Activated T-helper 17 cell treated with anti-CD3 and anti-CD28 coated beads, Interleukin-2, amount 50 U/mL, for 72 hours (primary cell): ENCODE measurements at places on chromosomes 3 and 15. TPM values are rescaled to one million over a fixed set of nuclear protein-coding genes. Genes with fewer than 3 reads are reported as not detected.

DNA sequence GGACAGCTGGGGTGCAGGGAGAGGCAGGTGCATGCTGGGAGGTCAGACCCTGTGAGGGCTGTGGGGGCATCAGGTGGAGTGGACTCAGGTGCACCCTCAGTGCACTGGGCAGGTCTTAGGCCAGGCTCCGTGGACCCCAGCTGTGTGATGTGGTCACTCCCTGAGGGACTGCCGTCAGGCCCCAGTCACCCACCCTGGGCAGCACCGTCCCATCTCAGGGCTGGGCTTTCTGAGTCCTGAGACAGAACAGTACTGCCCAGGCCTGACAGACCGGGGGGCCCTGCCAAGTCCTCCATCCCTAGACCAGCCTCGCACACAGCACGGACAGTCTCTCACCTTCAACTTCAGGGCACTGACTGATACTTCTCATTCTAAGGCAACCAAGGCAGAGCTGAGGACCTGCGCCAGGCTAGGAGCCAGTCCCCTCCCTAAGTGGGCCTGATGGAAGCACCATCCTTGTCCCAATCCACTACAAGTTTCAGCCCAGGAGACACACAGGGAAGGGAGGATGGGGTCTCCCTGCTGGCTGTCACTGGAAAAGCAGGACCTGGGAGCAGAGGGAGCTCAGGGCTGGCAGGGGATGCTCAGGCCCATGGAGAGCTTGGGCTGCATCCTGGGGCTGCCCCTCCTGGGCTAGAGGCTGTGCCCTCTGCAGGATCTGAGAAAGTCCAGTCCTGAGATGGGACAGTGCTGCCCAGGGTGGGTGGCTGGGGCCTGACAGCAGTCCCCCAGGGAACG is 86.3 kb downstream of the LMLN start:
- no peak for ATAC-seq

RHCG gene
- not detected for total RNA-seq

DNA sequence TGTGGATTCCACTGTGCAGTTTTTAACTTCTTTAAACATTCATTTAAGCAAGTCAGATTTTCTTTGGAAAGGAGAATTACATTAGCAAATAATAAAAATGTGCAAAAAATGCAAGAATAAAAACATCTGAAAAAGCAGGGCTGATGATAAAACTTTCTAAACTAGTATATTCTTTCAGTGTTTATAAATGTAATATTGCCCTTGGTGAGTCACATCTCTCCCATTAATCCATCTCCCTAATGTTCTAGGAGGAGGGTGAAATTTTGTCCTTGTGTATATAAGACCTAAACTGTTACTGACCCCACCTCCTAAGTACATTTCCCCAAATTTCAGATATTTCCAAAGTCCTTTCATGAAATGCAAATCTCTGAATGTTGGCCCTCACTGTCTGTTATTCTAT is 28.5 kb upstream of the DCUN1D1 start:
- no peak for ATAC-seq

DNA sequence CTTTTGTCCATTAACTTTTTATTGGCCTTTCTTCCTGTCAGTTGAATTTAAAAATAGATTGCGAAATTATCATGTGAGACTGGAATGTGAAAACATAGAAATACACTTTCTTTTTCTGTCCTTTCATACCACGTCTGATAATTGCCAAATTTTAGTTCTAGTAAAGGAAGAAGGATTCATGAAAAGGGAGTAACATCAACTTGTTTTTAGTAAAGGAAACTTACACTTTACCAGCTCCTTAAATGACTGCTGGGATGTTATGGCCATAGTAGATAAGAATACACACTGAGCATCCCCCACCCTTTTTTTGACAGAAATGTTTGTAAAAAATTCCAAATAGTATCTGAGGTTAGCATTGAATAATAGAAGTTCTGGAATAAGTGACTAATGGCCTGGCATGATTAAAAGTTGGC is 137.9 kb downstream of the NEO1 start:
- ATAC-seq: no peak

TPRG1 gene
- 14.7 TPM for total RNA-seq

AADACL2 gene
- not detected for total RNA-seq

MST1R gene
- 0.74 TPM for total RNA-seq

DNA sequence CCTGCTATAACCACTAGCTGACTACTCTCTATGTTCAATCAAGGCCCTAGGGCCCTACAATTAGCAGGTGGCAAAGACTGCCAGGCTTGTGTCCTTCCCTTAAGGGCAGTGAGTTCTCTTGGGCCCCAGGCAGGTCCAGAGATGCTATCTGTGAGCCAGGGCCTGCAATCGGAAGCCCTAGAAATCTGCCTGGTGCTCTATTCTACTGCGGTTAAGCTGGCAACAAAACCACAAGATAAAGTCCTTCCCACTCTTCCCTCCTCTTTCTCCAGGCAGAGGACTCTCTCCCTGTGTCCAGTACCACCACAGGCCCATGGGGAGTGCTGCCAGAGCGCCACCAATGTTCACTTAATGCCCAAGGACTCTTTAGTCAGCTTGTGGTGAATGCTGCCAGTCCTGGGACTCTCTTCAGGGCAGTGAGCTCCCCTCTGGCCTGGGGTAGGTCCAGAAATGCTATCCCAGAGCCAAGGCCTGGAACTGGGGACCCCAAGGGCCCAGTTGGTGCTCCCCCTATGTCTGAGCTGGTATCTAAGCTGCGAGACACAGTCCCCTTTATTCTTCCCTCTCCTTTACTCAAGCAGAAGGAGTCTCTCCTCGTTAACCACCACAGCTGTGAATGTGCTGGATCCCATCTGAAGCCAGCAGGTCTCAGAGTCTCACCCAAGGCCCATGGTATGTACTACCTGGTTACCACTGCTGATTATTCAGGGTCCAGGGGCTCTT is 34.7 kb downstream of the XXYLT1 start:
- ATAC-seq: no peak

- ATAC-seq: no peak
Observed at GRCh38 chr3:99921986-99922385, 104.3 kb downstream of the CMSS1 start.

- ATAC-seq: no peak
Observed at GRCh38 chr3:157201648-157202278, 41.8 kb upstream of the CCNL1 start.

- ATAC-seq: no peak
Observed at GRCh38 chr15:45251888-45252287, at the start of gene SLC28A2. Gene SLC28A2 (plus strand): TSS chr15:45252234. CDS start chr15:45253216, 982 bp downstream.

RCN2 gene
- 18.1 TPM for total RNA-seq

DNA sequence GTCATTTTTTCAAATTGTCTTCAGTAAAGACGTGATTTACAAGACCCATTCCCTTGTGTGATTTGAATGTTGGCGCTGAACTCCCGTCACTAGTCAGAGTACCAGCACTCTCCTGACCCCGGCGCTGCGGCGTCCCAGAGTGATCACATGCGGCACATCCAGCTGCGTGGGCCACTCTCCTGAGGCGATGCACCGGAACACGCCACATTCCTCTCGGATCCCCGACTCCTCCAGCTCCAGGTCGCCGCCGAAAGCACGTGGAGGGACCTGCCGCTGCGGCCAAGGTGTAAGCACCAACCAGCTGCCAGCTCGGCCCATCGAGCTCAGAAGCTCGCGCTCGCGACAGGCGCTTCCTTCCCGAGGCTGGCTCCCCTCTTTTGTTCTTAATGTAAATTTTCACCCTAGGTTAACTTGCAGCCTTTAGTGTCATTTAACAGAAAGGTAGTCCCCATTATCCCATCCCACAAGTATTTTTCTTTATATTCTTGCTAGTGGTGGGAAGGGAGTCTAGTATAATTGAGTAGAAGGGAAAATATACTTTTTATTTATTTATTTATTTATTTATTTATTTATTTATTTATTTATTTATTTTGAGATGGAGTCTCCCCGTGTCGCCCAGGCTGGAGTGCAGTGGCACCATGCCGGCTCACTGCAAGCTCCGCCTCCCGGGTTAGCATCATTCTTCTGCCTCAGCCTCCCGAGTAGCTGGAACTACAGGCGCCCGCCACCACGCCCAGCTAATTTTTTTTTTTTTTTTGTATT is 61.7 kb upstream of the VGLL3 start:
- ATAC-seq: no peak

UROC1 gene
- total RNA-seq: not detected

LRRC31 gene
- not detected for total RNA-seq
